Body of pancreas (tissue), 4 donors: ENCODE measurements at places on chromosomes 7 and 10.
A peak's percentile ranks its signal among the peaks of the same experiment; 100 is the strongest.

- DNase-seq, result no peak
Measured at GRCh38 chr7:66176914-66177313, 28.2 kb upstream of the TPST1 start.

- peak; percentile 16 for DNase-seq
Measured at GRCh38 chr10:101693651-101693977, 1.4 kb downstream of the FBXW4 start.

- no peak for DNase-seq
Measured at GRCh38 chr7:102456327-102456726, 8.3 kb downstream of the ALKBH4 start.

DNA sequence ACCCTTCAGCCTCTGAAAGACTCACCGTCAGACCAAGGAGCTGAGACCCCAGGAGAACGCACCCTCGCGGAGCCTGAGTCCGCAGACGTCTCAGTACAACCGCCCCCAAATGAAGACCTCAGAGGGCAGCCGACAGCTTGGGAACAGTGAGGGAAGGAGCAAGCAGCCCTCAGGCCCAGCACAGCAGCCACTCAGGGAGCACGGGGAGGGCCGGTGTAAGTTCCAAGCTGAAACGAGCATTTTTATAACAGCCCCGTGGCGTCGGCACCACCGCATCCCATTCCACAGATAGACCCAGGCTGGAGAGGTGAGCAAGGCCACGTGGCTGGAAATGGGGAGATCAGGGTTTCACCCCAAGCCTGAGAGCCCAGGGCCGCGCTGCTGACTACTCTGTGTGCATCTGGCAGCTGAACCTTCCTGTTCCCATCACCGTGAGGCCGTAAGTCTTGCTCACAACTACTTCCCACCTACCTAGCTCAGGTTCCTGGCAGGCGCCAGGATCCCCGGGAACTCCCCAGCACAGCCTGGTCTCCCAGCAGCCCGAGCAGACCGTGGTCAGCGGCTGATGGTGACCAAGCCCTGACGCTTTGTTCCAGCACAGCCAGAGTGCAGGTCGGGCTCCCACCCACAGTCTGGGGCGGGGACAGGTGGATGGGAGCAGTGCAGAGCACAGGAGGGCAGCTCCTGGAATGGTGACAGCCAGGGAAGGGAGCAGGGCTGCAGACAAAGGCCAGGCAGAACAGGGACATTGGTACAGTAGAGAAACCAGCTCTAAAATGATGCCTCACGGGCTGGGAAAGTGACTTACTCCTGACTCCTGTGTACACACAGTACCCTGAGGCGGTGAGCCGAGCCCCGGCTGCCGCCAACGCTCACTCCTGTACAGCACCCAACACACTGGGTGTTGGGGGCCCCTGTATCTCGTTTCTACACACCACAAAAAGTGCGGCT is 6.1 kb upstream of the NOM1 start:
- DNase-seq, result peak; percentile 43

DNA sequence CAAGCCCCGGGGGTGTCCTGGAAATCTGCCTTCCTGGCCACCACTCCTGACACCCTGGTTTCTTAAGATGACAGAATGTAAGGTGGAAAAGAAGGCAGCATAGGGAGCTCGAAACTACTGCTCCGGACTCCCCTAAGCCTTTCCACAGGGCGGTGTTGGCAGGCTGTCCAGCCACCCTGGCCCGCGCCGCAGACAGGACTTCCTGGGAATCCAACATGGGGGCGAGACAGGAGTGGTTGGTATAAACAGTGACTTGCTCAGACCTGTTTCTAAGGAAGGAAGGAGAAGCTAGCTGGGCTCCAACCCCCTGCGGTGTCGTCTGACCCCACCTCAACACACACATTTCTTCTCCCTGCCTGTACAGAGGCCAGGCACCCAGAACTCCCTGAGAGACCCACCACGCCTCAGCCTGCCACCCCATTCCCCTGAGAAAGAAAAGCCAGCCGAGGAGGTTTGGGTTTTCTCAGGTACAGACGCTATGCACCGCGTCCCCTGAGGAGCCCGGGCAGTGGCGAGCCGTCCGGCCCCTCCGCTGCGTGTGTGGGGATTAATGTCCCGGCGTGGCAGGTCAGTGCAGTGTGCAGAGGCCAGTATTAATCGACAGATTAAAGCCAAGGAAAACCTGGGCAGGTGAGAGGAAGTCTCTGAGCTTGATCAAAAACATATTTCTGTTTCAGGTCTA is 349.6 kb upstream of the MKI67 start:
- no peak for DNase-seq

DNA sequence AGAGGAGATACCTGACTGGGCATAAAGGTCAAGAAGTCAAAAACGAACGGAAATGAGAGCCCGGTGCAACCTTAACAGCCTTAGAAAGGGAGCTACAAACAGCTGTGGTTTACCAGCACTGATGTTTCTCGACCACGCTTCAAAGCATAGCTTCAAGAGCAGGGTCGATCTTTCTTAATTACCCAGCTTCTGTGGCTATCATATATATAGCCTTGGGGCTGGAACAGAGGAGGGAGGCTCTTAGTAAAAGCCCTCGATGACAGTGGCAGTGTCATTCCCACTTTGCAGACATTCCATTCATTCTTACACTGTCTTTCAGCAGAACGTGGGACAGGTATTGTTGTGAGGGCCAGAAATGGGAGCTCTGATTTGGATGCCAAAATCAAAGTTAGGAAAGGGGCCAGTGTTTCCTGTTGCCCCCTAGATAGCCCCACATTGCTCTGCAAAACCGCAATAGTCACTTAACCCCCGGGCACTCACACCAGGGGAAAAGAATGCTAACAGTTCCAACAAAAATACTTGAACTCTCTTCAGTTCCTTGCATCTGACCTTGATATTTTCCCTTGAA is 141.5 kb downstream of the MTPAP start:
- no peak for DNase-seq

DNA sequence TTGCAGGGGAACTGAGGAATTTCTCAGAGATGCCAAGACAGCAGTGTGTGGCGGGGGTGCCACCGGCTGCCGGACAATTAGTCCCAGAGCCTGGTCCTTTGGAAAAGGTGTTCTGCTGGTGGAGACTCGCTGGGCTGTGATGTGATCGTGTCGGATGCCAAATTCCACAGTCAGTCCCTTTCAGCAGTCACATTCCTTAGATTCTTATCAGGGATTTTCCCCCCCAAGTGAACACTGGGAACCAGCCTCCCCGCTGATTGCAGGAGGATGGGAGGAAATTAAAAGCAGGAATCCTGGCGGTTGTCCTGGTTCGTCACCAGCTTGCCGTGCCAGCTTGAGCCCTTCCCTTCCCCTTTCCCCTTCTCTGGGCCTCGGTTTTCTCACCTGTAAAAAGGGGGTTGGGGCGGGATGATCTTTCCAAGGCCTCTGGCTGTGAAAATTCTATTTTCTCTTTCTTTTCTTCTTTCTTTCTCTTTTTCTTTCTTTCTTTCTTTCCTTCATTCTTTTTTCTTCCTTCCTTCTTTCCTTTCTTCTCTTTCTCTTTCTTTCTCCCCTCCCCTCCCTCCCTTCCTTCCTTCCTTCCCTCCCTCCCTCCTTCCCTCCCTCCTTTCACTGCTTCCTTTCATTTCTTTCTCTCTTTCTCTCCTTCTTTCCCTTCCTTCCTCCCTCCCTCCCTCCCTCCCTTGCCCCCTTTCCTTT is 39.6 kb downstream of the COL26A1 start:
- DNase-seq, result peak; percentile 72

DNA sequence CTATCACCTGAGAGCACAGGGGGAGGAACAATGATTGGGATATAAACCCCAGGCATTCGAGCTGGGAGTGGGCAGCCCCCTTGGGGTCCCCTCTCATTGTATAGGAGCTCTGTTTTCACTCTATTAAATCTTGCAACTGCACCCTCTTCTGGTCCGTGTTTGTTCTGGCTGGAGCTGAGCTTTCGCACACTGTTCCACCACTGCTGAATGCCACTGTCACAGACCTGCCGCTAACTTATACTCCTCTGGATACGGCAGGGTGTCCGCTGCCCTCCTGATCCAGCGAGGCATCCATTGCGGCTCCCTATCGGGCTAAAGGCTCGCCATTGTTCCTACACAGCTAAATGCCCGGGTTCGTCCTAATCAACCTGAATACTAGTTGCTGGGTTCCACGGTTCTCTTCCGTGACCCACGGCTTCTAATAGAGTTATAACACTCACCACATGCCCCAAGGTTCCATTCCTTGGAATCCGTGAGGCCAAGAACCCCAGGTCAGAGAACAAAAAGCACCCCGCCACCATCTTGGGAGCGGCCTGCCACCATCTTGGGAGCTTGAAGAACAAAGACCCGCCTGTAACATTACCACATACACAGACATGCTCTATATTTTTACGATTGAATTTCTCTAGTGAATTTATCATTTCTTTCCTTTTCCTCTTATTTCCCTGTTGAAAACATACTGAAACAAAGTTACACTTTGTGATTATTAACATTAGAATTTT is 9.0 kb downstream of the ZWINT start:
- DNase-seq, result no peak

- DNase-seq, result peak; percentile 58
Measured at GRCh38 chr7:150964593-150965111, 13.5 kb downstream of the KCNH2 start.

GRCh38 chr10:103991393-103992128 is 24.6 kb downstream of the SLK start:
- DNase-seq, result no peak

- peak; percentile 43 for DNase-seq
Measured at GRCh38 chr10:71285180-71285545, 33.9 kb upstream of the SLC29A3 start.

DNA sequence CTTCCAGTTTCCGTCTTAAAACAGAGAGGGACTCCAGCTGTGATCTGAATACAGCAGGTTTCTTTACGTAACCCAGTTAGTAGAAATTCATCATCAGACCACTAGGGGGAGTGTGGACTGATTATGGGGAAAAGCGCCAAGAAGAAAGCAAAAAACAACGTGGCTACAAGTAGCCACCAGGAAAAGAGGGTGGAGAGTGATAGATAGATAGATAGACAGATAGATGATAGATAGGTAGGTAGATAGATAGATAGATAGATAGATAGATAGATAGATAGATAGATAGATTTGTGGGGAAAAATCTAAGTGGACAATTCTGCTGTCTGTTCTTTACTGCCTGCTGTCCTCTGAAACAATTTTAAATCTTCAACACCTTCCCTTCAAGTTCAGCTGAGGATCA is 12.7 kb upstream of the AKR1B10 start:
- DNase-seq, result no peak

DNA sequence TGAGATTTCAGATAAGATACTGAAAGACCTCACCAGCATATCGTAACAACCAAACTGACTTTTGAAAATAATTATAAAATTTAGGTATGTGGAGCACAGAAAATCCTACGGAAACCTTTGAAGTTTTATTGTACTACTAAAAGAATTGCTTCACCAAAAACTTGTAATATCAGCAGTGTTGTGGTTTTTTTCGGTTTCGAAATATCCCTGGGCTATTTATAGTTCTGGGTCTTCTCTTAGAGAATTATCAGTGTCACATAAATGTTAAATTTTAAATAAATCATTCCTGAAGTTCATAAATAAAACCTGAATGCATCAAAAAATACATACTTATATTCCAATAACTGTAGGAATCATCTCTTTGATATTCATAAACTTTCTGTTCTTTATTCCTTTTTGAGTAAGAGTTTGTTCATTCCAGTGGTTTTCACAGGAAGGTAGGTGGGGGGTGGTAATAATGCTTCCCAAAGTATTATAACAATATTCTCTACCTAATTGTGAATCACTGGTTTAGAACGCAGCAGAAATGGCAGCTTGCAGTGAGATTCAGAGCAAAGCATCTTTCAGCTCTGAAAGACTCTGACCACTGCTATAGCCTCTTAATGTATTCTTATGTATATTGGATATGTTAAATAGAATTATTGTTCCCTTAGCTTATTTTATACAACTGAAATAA is 60.2 kb downstream of the ZNF277 start:
- no peak for DNase-seq

- DNase-seq, result no peak
Measured at GRCh38 chr7:121038717-121039509, 50.4 kb downstream of the CPED1 start.

GRCh38 chr10:12796401-12797160 is 204.9 kb downstream of the CCDC3 start:
- no peak for DNase-seq

- no peak for DNase-seq
Measured at GRCh38 chr10:98030991-98031431, 590 bp upstream of the CRTAC1 start.

- DNase-seq, result no peak
Measured at GRCh38 chr10:87534173-87534858, 29.6 kb downstream of the MINPP1 start.

DNA sequence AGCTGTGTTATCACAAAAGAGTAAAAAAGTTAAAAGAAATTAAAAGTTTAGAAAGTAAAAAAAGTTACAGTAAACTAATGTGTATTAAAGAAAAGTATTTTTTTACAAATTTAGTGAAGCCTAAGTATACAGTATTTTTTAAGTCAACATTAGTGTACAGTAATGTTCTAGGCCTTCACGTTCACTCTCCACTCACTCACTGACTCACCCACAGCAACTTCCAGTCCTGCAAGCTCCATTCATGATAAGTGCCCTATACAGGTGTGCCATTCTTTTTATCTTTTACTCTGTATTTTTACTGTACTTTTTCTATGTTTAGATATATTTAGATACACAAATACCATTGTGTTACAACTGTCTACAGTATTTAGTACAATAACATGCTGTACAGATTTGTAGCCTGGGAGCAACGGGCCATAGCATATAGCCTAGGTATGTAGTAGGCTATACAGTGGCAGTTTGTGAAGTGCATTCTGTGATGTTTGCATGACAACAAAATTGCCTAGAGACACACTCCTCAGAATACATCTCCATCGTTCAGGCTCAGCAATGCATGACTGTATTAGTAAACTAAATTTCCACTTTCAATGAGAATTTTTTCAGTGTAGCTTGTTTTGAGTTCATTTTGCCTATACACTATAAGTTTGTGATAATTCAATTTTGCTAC is 539.9 kb upstream of the C7orf33 start:
- DNase-seq, result no peak

DNA sequence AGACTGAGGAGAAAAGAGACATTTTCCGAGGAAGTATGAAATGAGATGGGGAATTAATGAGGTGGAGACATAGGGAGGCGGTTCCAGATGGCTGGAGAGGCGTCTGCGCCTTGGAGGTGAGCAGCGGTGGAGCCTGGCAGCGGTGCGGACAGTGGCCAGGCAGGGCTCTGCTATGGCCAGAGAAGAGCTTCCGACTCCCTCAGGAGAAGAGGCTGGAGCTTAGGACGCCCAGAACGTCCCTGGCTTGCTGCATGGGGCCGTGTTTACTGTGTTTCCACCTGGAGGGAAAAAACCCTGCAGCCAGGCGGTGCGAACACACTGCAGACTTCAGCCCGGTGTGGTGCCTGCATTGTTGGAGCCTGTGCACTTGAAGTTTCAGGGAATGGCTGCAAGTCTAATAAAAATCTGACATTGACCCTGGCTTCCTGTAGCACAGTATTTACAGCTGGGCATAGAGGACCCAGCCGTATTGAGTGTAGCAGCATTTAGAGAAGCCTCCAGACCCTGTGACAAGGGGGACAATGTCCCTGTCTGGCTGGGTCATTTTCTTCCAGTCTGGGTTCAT is 447.1 kb upstream of the MKI67 start:
- no peak for DNase-seq
